Neural progenitor cell (in vitro differentiated cells): ENCODE measurements at places on chromosomes 12 and 14. TPM values are rescaled to one million over a fixed set of nuclear protein-coding genes. Genes with fewer than 3 reads are reported as not detected.

GRCh38 chr14:72549854-72550253 lies 344.0 kb downstream of the DPF3 start:
- DNase-seq, result no peak

The HOXC5 gene
- not detected in 2 replicates for total RNA-seq

DNA sequence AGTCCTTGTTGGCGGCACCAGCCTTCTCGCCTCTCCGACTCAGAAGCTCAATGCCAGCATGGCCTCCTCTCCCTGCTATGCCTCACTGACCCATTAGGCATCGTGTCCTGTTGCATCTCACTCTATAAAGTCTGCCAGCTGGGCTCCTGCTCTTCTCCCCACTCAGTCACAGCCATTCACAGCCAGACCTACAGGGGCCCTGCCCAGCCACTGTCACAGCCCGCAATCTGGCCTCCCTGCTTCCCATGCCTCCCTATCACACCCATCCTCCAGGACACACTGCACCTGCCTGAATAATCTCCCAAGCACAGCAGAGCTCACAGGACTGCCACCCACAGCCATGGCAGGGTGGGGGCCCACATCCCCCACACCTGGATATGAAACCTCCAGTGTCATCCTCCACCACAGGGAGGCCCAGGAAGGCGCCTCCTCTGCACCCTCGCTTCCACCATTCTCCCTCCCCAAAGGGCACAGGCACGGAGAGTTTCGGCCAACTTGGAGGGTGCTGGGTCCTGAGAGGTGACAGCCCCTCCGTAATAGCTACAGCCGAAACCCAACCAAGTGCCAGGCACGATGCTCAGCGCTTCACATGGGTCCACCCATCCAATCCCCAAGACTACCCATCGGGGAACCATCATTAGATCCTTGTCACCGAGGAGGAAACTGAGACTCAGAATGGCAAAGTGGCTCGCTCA lies 370.3 kb downstream of the BCL11B start:
- no peak for DNase-seq

DNA sequence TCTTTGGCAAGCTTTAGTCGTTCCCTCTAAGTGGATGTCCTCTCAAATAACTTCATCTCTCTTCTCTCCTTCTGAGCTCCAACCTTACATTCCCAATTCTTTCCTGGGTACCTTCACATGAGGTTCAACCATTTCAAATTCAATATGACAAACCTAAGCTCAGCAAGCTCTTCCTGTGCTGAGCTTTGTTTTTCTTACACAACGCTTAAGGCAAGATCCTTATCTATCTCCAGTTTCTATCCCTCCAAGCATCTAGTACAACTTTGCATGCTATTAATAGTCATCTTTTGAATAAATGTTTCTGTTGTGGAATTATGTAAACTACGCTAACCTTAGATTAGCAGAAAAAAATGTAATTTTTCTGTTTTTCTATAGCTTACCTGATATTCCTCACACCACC lies 63.7 kb upstream of the IFNG-AS1 start:
- DNase-seq, result no peak

GRCh38 chr12:19462406-19462805 lies 23.1 kb downstream of the AEBP2 start:
- no peak for DNase-seq

The PAH gene
- total RNA-seq, result 0.06 and 0.07 TPM in 2 replicates

DNA sequence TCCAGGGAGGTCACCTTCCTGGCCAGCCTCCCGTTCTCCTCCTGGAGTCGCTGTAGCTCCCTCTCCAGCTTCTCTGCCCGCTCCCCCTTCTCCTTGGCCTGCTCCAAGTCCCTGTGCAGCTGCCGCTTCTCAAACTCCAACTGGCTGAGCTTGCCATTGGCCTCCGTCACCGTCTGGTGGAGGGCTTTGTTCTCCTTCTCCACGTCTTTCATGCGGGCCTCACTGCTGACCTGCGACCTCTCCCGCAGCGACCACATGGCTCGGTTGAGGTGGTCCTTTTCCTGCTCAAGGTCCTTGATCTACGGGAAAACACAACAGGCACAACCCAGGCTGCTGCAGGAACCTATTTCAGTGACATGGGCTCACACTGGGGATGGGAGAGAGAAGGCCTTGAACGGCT lies 69.3 kb upstream of the GPR68 start:
- no peak for DNase-seq

GRCh38 chr12:62191491-62192179 lies 68.6 kb upstream of the USP15 start:
- peak; percentile 57 for DNase-seq

The HOXC12 gene
- total RNA-seq, result not detected in 2 replicates
